ENCODE measurements at places on chromosomes 7 and 10.

DNA sequence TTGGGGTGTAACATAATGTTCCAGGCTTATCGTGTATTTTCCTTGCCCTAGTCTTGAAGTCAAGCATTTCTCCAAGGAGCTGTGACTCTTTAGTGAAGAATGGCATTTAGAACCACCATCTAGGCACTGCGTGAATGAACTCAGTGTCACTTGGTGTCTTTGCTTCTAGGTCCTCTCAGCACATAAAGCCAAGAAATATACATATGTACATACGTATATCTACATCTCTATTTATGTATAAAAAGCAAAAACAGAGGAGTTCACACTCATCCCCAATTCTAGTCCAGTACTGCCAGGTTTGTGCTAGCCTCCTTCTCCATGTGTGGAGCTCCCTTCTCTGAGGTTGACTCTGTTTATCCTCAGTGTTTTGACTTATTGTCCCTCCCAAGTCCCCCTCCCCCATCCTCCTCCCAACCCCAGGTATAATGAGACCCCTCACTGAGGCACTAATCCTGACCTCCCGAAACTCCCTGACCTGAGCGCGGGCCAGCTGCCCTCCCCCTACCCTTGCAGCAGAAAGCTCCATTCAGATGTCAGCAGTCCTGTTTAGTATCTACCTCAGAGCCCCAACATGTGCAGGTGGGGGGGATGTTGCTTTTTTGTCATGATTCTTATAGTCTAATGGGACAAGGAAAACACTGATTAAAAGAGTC is 61.5 kb downstream of the GDI2 start:
- DNase-seq, result no peak

DNA sequence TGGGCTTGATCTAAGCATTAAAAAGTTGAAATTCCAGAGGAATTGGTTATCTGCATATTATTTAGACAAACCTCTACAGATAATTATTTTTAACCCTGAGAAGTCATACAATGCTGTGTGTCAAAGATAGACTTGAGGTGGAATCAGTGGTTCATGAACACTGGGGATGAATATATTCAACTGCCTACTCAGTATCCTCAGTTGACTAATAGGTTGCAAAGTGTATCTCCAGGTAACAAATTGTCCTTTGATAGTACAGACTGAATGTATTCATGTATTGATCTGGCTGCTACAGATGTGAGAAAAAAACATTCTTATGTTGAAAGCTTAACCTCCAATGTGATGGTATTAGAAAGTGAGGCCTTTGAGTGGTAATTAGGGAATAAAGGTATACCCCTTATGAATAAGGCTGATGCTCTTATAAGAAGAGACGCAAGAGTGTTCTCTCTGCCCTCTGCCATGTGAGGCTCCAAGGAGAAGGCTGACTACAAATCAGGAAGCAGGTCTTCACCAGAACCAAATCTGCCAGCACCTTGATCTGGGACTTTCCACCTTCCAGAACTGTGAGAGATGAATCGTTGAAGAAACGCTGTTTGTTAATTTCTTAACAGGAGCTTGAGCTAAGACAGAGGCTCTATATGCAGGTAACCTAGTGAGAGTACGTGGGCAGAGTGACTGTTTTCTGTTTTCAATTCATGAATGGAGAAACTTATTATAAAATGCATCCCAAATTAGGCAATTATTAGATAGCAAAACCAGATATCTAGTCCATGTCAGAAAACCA is 7.5 kb downstream of the MRPL32 start:
- no peak for DNase-seq

DNA sequence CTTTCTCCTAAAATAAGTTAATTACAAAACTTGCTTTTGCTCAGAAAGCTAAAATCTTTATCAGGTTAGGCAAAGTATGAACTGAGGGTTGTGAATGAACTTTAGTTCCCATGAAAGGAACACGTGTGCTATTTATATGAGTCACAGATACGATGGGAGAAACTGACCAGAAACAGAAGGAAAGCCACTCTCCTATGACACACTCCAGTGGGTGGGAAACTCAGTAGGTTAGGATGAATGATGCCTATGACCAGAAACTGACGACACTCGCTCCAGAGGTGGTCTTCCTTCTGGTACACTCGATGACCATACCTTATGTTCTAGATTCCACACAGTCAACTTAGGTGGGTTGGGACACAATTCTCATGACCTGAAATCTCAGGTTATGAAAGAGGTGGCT is 215.7 kb upstream of the INHBA start:
- no peak for DNase-seq

- no peak for DNase-seq
These were observed 121.4 kb upstream of the INHBA start for GRCh38 chr7:41824284-41824683.

DNA sequence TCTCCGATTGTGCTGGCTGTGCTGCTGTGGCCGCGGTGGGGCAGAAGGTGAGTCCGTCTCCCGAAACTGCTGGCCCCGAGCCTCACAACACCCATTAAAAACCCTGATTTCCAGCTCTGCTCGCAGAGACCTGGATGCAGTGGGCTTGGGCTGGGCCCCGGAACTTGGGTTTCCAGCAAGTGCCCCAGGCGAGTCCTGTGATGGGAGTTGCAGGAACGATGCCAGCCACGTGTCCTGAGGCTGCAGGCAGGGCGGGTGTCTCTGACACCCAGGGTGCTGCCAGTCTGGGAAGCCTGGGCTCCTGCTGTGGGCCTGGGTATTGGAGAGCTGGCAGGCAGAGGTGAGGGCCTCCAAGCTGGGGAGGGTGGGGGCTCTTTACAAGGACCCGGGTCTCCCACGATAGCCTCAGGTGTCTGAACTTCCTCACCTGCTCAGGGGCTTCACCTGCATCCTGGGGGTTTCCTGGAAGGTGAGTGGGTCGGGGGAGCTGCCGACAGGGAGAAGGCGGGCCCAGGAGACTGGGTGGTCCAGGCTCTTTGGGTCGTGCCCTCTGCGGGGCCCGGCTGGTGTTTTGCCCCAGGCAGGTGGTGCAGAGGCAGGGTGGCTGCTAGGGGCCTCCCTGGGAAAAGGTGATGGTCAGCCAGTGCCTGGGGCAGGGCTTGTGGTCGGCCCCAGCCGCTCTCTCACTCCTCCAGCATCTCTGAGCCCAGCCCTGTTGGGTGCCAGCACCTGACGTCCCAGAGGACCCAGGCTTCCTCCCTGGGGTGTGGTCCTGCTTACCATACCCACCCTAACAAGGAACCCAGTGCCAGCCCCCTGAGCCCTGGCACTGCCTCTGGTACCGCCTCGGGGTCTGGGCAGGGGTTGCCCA is 180.3 kb downstream of the DNAJB6 start:
- DNase-seq, result no peak
